ENCODE measurements at places on chromosomes 6 and 20. TPM values are rescaled to one million over a fixed set of nuclear protein-coding genes. Genes with fewer than 3 reads are reported as not detected.

OLIG3 gene
- polyA plus RNA-seq, result not detected

SLC26A8 gene
- not detected for polyA plus RNA-seq

BHLHE23 gene
- not detected for polyA plus RNA-seq

MCHR2 gene
- not detected for polyA plus RNA-seq

RIMS4 gene
- not detected for polyA plus RNA-seq

SRMS gene
- not detected for polyA plus RNA-seq

RAD21L1 gene
- 0.16 TPM for polyA plus RNA-seq

BPIFB1 gene
- polyA plus RNA-seq, result not detected

ETV7 gene
- 0.99 TPM for polyA plus RNA-seq

ACSS2 gene
- polyA plus RNA-seq, result 14.3 TPM

FBXO9 gene
- polyA plus RNA-seq, result 56.5 TPM

POM121L2 gene
- polyA plus RNA-seq, result not detected

SLC25A27 gene
- 3.0 TPM for polyA plus RNA-seq

FNDC1 gene
- 8.6 TPM for polyA plus RNA-seq

TFAP2B gene
- not detected for polyA plus RNA-seq

NUP43 gene
- 16.1 TPM for polyA plus RNA-seq

IP6K3 gene
- 0.08 TPM for polyA plus RNA-seq

LPIN3 gene
- 13.0 TPM for polyA plus RNA-seq
